ENCODE measurements at places on chromosomes 5 and 9.

GRCh38 chr9:13447843-13448422, 168.4 kb upstream of the MPDZ start:
- DNase-seq, result no peak

DNA sequence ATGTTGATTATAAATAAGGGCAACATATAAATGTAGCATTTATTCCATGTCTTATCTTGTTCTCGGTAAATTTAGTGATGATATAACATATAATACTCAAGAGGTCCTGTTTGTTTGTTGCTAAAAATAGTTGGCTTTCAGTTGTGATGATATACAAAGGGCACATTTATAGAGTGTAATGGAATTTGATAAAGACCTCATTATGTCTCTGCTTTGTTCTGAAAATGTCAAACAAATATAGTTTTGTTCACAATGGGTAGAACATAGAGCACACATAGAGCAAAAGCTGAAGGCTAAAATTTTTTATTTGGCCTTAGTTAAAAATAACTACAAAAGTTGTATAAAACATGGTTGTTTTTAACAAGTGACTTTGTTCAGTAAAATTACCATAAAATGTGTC, 477.1 kb upstream of the SMC2 start:
- no peak for DNase-seq

DNA sequence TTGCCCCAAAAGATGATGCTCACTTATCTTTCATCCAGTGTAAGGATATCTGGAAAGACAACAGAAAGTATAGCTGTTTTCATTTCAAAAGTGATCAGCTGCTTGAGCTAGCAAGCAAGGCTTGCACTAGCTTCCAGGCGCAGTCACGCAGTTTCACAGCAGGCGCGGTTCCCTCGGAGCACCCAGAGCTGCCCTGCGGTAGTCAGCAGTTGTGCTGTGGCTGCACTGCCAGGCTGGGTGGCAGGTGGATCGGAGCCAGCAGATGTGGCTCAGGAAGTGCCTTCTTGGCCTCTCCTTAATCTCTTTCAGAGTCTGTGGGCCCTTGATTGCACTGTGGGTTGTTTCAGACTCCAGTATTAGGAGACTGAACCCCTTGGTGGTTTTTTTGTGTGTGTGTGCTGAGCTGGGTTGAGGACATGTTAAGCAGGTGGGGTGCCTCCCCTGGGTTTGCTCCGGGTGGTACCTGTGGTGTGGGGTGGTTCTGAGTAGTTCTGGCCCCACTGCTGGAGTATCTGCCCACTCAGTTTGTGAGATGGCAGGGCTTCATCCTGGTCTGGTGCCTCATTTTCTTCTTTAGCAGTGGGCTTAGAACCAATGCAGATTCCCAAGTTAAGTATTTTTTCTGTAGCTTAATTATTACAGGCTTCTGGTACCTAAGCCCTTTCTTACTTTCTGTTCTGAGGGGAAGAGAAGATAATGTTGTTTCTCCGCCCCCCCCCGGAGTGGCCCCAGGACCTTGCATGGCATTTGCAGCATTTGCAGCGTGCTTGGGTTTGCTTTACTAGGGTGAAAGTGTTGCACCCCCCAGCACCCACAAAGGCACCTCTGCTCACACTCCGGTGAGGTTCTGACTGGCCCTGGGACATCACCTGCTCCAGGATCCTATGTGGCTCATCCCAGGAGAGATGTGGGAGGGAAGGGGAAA, 16.4 kb downstream of the TENT4A start:
- DNase-seq, result peak; percentile 70

DNA sequence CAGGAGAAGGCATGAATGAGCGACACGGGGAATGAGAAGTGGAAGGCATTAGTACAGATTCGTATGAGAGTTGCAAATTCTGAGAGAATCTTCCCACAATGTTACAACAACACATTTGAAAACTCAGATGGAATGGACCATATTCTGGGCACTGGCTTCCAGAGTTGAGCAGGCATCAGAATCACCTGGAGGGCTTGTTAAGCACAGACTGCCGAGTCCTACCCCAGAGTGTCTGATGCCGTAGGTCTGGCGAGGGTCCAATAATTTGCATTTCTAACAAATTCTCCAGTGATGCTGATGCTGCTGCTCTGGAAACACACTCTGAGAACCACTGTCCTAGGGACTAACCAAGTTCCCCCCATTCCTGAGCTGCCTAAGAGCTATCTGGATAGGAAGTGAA, 2.9 kb upstream of the TLX3 start:
- no peak for DNase-seq

DNA sequence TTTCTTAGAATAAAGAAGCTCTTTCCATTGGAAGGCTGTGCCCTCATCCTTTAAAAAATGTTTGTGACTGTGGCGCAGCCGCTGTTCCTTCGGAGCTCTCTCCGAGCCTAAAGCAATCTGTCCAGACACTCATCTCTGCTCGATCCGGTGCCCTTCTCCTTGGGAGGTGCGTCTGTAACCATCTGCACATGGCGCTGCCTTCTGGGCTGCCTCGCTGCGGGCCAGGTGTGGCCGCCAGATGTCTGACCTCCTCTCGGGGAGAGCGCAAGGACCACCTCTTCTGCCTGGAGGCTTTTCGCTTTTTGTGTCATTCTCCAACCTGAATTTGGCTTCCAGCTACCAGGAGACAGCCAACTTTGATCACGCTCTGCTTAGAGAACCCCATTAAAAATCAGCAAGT, 153.4 kb upstream of the PTCH1 start:
- no peak for DNase-seq

- DNase-seq, result no peak
Measured at GRCh38 chr5:97231025-97231636, 48.1 kb upstream of the RIOK2 start.

DNA sequence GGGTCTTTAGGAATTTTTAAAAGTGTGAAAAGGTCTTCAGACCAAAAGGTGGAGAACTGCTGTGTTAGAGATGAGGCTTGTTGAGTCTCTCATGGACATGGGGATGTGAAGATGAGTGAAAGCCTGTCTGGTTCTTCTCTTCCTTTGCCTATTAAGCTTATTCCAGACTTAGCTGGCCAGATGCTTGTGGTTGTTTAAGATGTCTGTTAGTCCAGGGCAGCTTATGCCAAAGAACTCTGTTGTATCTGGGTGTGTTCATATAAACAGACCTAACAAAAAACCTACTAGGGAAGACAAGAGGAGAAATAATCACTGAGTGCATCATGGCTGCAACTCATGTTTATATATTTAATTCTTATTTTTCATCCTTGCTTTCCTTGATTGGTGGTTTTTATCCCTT, 57.5 kb upstream of the NCS1 start:
- DNase-seq, result no peak

DNA sequence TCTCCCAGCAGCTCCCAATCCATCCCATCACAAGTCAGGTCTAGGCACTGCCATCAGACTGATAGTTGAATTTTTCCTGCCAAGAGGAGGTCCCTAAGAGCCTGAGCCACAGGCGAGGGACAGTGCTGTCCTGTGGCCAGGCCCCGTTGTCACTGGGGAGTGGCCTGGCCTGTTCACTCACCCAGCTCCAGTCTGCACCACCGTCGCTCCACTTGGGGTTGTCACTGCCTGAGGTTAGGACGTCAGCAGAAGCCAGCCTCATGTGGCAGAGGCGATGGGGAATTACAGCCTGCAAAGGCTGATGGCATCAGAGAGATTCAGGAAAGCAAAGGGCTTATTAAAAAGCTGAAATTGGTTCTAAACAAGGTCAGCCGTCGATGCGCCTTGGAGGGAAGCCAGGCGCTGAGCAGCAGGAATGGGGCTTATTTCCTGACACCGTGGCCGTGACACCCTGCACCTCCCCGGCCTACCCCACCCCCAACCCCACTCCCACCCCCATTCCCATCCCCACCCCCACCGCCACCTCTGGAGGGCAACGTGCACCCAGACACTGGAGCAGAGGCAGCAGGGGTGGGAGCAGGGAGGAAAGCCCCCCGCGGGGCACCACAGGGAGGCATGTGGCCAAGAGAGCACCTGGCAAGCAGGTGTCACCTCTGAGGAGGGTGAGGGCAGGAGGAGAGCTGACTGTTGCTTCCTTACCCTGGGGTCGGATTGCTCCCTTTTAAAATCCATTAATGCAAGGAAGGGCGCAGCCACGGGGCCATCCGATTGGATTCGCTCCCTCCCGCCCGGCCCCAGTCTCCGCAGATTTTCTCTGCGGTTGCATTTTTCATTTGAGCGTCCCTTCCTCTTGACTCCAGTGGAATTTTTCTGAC, 3.1 kb upstream of the DBH start:
- no peak for DNase-seq

DNA sequence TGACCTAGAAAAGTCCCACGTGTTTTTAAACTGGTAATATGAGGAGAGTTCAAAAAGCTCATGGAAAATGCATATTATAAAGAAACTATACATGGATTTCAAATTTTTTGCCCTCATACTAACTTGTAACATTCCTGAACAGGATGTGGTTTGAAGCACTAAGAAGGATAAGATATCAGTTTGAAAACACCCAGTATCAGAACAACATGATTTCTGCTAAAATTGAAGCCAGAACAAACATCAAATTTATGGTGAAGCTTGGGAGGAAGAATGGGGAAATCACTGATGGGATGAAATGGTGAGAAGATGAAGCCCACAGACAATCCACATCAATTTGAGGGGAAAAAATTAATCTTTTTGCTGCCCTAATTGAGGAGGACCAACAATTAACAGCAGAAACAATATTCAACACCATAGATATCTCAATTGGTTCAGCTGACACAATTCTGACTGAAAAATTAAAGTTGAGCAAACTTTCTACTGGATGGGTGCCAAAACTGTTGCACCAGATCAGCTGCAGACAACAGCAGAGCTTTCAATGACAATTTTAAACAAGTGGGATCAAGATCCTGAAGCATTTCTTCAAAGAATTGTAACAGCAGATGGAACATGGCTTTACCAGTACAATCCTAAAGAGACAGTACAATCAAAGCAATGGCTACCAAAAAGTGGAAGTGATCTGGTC, 113.2 kb upstream of the SNX2 start:
- no peak for DNase-seq

GRCh38 chr5:61123145-61123544, 39.1 kb downstream of the SMIM15 start:
- no peak for DNase-seq

DNA sequence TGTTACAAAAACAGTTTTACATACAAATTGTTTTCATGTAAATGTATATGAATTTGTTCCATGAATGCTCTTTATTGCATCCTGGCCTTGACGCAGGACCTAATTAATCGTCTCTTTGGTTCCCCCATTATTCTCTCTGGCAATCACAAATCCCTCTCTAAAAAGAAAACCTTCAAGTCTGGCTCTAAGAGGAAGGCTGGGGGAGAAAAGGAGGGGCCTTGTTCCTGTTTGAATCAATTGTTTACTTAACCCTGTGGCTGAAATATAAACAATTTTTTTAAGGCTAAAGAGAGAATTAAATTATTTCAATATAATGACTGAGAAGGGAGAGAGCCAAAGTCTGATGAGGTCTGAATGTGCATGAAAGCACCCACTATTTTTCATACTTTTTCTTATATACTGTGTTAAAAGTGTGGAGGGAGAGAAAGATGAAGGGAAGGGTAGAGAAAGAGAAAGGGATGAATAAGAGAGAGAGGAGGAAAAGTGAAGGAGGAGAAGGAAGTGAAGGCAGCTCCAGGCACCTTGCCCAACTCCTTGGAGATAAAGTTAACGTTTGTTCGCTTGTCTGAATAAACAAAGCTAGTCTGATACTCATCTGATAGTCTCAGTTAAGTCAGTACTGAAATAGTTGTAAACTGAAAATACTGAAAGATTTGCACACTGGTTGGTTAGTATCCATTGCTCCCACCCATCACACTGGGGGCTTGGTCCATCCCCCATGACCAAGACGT, 116.4 kb upstream of the SPDL1 start:
- DNase-seq, result no peak

- no peak for DNase-seq
Measured at GRCh38 chr5:73892218-73892617, 266.2 kb downstream of the ARHGEF28 start.

DNA sequence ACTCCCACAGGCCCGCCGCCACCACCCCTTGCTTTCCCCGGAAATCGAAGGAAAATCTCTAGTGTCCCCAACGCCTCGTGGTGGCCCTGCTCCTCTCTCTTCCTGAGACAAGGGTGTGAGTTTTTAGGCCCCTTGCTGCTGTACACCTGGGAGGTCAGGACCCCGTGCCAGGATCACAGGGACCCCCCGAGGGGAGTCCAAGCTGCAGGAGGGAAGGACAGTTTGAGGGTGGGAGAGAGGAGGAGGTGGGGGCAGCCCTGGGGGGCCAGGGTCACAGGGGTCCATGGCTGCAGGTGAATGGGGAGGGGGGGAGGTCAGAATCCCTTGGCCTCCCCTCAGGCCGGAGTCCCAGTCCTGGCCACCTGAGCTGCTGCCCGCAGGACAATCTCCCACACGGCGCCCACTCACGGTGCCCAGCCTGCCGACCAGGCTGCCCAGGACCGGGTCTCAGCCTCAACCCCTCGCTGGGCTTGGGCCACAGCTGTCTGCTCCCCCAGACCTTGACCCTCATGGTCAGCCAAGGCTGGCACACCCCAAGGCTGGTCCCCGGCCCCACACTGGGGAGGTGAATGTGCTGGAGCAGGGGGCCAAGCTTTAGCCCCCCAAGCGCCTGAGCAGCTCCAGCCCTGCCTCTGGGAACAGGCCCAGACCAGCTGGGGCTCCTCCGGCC, 19.9 kb downstream of the TPPP start:
- no peak for DNase-seq

GRCh38 chr5:169724303-169725087, 87.4 kb downstream of the DOCK2 start:
- no peak for DNase-seq

- DNase-seq, result no peak
Measured at GRCh38 chr5:169521366-169521983, 62.1 kb upstream of the SPDL1 start.

DNA sequence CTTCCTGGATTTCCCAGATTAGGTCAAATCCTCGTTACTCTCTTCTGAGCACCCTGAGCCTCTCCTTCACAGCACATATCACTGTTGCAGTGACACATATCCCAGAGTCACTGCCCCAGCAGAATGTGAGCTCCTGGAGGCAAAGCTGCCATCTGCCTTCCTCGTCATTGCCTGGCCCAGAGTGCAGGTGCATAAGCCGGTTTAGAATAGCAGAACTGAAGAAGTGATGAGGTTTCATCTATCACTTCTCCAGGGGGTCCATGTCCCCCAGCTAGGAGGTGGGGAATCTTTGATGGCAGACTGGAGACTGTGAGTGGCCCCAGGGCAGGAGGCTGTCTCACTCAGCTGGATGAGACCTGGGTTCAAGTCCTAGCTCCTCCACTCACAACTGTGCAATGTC, 25.8 kb downstream of the NIPAL4 start:
- DNase-seq, result no peak

- peak; percentile 51 for DNase-seq
Measured at GRCh38 chr5:1343931-1344901, 683 bp downstream of the CLPTM1L start.

DNA sequence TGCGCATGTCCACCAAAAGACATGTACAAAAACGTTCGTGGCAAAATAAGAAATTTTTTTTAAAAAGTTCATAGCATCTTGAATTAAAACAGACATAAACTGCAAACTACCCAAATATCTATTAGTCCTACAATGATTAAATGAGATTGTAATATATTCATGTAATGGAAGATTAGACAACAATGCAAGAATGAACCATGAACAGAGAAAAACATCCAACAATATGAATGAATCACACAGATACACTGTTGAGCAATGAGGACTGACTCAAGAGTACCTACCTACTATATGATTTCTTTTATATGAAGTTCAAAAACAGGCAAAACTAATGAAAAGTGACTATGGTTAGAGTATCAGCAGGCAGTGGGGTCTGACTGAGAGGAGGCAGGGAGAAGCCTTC, 17.9 kb upstream of the CTNNAL1 start:
- DNase-seq, result no peak
